ENCODE measurements at places on chromosomes 2 and 18. TPM values are rescaled to one million over a fixed set of nuclear protein-coding genes. Genes with fewer than 3 reads are reported as not detected.
A peak's percentile ranks its signal among the peaks of the same experiment; 100 is the strongest.

SIX3 gene
- polyA plus RNA-seq = not detected

DNA sequence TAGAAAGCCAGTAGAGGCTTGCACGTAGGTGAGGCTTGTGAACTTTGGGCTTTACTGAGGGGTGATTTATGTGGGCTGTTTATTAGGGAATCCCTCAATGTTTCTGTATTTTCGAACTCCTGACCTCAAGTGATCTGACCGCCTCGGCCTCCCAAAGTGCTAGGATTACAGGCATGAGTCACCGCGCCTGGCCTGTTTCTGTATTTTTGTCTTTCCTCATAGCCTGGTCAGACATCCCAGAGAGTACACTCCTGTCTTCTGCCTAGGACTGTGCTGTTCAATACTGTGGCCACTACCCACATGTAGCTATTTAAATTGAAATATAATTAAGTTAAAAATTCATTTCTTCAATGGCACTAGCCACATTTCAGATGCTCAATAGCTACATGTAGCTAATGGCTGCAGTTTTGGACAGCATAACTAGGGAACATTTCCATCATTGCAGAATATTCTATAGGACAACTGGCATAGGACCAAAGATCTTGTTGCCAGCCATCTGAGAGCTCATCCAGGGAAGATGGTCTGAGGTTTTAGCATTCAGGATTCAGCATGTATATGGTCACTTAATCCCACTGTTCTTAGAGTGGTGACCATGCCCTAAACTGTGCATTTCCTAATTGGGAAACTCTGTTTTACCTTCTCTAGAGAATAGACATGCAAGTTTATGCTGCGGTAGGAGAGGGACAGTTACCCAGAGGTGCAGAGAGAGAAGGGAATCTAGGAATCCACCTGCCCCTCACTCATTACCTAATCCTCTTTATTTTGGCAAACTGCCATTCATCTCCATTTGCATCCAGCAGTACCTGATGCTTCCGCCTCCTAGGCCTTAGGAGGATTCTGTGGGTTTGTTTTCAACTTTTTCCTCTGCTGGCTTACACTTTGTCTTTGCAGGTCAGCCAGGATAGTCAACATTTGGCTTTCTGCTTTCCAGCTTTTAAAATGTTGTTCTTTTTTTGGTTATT lies 64.4 kb downstream of the LCLAT1 start:
- no peak for DNase-seq

CGREF1 gene
- polyA plus RNA-seq = 3.4 TPM

- DNase-seq = peak; percentile 53
These were observed 304.0 kb downstream of the LPIN1 start for GRCh38 chr2:12050396-12050795.

KCNJ13 gene
- 0.13 TPM for polyA plus RNA-seq

CNOT11 gene
- polyA plus RNA-seq = 27.8 TPM

- DNase-seq = no peak
These were observed 194.5 kb downstream of the DNER start for GRCh38 chr2:229519655-229520430.
